M059J (cell line): ENCODE measurements at places on chromosomes 2 and 18.

GRCh38 chr2:125652280-125652679 is 1003.7 kb upstream of the GYPC start:
- DNase-seq, result no peak

DNA sequence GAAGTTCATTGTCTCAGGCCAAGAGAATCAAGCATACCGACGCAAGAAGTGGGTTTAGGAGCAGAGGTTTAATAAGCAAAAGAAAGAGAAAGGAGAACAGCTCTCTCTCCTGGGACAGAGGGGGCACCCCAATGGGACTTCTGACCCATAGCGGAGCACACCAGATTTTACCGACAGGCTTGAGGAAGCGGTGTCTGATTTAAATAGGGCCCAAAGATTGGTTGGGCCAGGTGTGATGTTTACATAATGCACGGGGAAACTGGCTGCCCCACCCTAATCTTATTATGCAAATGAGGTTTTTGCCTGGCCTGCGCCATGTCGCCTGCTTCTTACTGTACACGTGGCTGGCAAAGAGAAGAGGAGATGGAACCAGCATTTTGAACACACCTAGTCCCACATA is 106.2 kb downstream of the MREG start:
- no peak for DNase-seq

- peak; percentile 1 for DNase-seq
These were observed 798.5 kb downstream of the SATB2 start for GRCh38 chr2:198659096-198659870.

DNA sequence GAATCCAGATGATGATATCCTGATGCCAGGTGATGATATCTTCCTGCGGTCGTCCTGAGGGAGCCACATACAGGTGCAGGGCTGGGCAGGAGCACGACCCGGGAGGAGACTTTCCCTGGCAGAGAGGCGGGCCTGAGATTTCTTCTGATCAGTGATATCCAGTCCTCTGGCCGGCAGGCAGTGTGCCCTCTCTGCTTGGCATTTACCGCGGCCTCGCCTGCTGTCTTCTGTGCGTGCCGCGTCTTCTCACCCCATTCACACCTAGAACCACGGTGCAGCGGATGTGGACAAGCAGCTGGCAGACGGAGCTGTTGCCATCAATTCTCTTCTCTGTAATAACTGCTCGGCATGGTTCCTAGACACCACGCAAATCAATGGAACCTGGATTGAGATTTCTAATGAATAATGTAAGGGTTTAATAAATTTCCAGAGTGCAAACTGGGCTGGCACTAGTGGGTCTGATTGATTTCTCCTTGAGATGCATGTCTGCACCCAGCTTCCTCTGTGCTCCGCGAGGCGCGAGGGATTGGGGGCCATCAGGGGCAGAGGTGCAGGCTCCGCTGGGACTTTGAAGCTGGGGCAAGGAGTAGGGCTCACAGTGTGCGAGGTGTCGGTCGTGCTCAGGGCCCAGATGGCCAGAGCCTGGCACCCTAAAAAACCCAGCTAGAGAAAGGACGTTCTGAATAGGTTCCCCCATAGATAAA is 208.9 kb upstream of the HDAC4 start:
- no peak for DNase-seq

GRCh38 chr2:128202791-128203190 is 111.8 kb downstream of the UGGT1 start:
- peak; percentile 18 for DNase-seq
